ENCODE measurements at places on chromosomes 2 and 18.

GRCh38 chr2:230889911-230890601 is 25.3 kb downstream of the ITM2C start:
- no peak for DNase-seq

- DNase-seq: no peak
Observed at GRCh38 chr2:45498661-45499550, 112.2 kb downstream of the SRBD1 start.

- DNase-seq: no peak
Observed at GRCh38 chr18:31702449-31702848, 18.1 kb upstream of the B4GALT6 start.

DNA sequence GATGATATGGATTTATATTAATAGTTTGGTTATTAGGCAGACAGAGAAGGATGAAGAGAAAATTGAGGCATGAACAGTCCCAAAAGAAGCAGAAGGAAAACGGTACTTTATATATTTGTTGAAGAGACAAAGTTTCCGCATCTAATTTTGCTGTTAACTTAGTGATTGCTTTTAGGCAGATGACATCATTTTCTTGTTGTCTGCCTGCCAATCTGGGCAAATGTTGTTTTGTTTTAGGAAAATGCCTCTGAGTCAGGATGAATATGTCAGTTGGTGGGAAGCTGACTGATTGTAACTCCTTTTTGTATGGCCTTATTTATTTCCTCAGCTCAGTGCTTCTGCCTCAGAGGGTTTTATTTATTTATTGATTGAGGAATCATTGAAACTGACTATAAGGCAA is 52.5 kb upstream of the CAVIN2 start:
- DNase-seq: no peak

Measured in GM23338 (cell line).